Liver (tissue), 10 donors: ENCODE measurements at places on chromosomes 1 and 21. TPM values are rescaled to one million over a fixed set of nuclear protein-coding genes. Genes with fewer than 3 reads are reported as not detected.

The MSH4 gene
- 0.08 TPM for total RNA-seq

DNA sequence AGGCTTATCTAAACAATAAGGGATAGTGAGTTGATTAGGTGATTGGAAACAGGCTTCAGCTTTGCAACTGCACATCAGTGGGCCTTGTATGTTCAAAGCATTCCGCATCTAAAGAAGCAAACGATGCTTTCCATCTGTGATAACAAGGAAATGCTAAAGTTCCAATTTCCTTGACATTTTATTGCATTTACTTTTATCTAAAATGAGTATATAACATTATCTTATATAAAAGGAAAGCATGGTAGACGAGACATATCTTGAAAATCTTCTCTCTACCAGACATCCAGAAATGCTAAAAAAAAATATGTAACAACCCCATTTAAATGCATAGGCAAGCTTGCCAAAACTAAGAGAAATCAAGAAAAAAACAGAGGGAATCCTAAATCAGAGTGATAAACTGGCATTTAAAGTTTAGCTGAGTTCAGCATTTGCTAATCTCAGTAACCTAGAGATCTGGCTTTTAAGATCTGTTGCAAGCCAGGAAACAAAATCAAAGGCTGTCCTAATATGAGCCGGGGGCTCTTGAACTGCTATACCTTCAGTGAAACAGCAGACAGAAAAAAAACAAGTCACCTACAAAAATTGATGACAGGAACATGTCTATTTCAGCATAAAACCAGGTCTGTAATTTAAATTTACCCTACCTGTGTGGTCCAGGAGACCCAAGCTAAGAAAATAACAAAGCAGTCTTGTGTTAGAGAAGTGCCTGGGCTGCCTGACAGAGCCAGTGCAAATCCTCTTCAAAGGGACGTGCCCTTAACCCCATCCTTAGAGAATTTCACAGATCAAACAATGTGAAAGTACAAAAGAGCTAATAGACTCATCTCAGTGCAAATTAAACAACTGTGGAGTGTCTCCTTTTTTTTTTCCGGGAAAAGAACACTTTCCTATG lies 3.1 kb upstream of the RGS13 start:
- H3K4me3 ChIP-seq: no peak overlapping the region
- no peak overlapping the region for H3K27ac ChIP-seq
- no peaks in the 10 kb centered on the region for H3K27me3 ChIP-seq

DNA sequence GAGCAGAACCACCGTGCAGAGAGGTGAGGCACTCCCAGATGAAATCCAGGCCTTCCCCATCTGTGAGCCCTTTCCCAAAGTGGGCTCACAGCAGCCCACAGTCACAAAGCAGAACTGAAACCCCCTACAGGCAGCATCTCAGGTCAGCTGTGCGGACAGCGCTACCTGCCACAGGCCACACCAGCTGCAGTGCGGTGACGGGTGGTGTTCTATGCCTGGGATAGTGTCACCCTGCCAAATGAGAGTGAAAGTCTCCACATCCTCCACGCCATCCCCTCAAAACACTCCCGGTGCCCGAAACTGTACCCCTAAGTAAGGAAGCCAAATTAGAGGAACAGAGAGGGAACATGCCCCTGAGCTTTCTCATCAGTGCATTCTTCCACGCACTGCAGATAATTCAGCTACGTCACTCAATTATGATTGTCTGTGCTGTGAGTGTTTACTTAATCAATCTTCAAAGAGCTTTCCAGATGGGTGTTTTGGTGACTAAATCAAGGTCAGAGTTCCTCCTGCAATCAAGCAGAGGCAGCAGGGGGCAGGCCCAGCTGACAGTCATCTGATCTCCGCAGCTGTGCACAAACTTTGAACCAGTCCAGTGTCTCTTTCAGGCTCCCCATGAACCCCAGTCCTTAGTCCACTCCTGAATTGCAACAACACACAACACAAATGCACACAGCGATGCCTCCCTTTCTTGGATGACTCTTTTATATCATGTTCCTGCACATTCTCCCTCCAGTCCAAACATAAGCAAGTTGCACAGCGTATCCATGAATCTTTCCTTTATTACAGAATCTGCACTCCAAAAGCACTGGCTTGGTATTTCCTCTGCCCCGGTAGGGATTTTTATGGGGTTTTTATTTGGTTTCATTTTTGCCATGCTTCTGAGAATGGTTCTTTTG lies 150.0 kb downstream of the TOMM20 start:
- no peaks in the 10 kb centered on the region for H3K27me3 ChIP-seq
- H3K4me1 ChIP-seq: peaks cover 29% of the 10 kb centered on the region
- peak overlapping the region; percentile 97 for H3K27ac ChIP-seq

- no peak overlapping the region for H3K27ac ChIP-seq
- H3K4me1 ChIP-seq: no peaks in the 10 kb centered on the region
- no peak for DNase-seq
- no peaks in the 10 kb centered on the region for H3K27me3 ChIP-seq
- no peaks in the 10 kb centered on the region for H3K36me3 ChIP-seq
Observed at GRCh38 chr1:30638086-30638485, 85.3 kb downstream of the MATN1 start.

DNA sequence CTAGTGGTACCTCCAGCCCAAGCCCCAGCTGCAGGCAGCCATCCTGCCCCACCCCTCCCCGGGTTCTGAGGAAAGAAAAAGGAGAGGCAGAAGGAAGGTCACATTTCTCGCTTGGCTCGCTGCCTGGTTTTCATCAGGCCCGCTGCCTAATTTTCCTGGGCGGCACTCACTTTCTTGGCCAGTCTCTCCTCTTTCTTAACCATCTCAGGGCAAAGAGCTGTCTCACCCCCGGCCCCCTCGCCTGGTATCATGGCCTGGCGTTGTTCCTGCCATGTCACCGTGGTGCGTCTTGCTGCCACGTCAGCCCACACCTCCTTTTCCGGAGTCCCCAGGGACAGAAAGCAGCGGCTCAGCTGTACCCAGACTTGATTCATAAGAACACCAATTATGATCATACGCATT lies 26.6 kb upstream of the CASZ1 start:
- H3K4me1 ChIP-seq: no peaks in the 10 kb centered on the region
- no peak overlapping the region for H3K27ac ChIP-seq
- no peak overlapping the region for H3K4me3 ChIP-seq
- no peaks in the 10 kb centered on the region for H3K36me3 ChIP-seq
- DNase-seq: no peak

- no peaks in the 10 kb centered on the region for H3K27me3 ChIP-seq
- H3K4me3 ChIP-seq: no peak overlapping the region
- no peak for DNase-seq
- H3K4me1 ChIP-seq: no peaks in the 10 kb centered on the region
Observed at GRCh38 chr1:6157528-6158174, 22.5 kb downstream of the CHD5 start.

- no peak overlapping the region for H3K4me3 ChIP-seq
- H3K27ac ChIP-seq: no peak overlapping the region
- no peaks in the 10 kb centered on the region for H3K4me1 ChIP-seq
- no peak for DNase-seq
- no peaks in the 10 kb centered on the region for H3K36me3 ChIP-seq
- H3K27me3 ChIP-seq: no peaks in the 10 kb centered on the region
Observed at GRCh38 chr1:173467426-173467825, 9.7 kb upstream of the PRDX6 start.

GRCh38 chr1:30372792-30373433 lies 350.5 kb downstream of the MATN1 start:
- peak; percentile 16 for DNase-seq
- no peak overlapping the region for H3K4me3 ChIP-seq
- H3K27ac ChIP-seq: no peak overlapping the region
- H3K36me3 ChIP-seq: no peaks in the 10 kb centered on the region

GRCh38 chr1:155083865-155084721 lies 5.5 kb downstream of the EFNA3 start:
- H3K36me3 ChIP-seq: no peaks in the 10 kb centered on the region
- no peaks in the 10 kb centered on the region for H3K27me3 ChIP-seq
- H3K27ac ChIP-seq: peak overlapping the region; percentile 93
- DNase-seq: no peak

DNA sequence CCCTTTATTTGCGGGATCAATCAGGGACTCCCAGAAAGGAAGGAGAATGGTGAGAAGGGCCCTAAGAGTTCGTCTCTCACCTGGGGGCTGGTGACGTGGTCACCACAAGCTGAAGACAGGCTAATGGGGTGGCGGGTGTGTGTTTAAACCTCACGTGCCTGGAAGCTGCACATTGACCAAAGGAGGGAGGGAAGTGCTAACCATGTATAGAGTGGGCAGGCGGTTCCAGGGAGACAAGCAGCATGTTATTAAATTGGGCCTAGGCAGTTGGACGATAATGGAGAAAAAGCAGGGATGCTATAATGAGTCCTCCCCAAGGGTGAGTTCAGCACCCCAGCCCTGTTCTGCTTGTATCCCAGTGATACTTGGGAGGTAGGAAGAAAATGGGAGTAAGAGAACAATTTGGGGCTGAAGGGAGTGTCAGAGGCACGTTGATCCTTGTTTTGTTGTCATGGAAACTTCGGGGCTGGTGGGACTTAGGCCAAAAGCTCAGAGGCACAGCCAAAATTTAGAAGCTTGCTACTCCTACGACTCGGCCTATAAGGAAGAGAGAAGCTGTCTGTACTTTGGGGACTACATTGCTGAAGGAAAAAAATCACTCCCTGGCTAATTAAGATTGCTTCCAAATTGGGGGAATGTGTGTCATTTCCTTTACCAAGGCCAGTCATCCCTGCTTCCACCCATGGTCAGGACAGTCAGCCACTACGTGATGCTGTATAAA lies 33.2 kb upstream of the EPHA8 start:
- DNase-seq: no peak
- H3K27ac ChIP-seq: no peak overlapping the region
- H3K27me3 ChIP-seq: no peaks in the 10 kb centered on the region
- no peak overlapping the region for H3K4me3 ChIP-seq

DNA sequence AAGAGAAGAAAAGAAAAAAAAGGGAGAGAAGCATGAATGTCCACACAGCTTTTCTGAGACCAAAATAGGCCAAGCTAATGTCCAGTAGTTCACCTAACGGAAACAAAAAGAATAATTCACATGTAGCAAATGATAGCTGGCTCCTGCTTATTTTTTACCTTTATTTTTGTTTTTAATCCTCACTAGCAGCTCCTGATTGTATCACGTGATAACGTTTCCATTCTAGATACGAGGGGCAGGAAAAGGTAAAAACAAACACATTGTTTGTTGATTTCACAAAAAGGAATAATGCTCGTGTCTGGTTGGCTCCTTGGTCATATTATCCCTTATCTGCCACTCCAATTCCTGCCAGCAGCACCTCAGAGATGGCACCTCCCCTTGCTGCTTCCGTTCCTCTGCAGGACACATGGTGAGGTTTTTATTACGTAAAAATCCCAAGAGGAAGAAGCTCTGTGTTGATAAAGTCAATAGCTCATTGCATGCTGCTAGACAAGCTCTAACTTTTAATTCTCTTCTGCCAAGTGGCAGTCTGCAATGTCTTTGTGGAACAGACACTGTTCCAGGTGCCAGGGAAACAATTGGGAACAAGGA lies 201.7 kb downstream of the CRB1 start:
- no peaks in the 10 kb centered on the region for H3K27me3 ChIP-seq
- no peak for DNase-seq
- H3K36me3 ChIP-seq: no peaks in the 10 kb centered on the region
- H3K4me3 ChIP-seq: no peak overlapping the region
- no peaks in the 10 kb centered on the region for H3K4me1 ChIP-seq
- H3K27ac ChIP-seq: no peak overlapping the region

DNA sequence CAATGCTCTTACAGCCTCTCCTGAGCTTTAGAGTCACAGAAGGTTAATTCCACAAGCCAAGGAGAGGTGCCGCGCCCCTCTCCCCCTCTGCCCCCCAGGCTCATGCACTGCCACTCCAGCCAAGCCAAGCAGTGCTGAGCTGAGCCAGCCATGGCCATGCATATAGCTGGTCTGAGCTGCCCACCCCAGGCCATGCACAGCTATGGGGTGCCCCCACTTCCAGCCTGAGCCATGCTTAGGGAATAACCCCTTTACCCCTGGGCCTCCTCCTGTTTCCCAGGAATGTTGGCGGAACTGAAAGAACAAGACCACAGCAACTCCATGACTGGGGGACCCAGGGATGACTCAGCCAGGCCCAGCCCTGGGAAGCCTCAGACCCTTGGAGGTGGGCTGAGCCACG lies 34.0 kb upstream of the MAGOH start:
- no peaks in the 10 kb centered on the region for H3K27me3 ChIP-seq
- no peak overlapping the region for H3K27ac ChIP-seq
- DNase-seq: no peak
- no peaks in the 10 kb centered on the region for H3K36me3 ChIP-seq
- H3K4me1 ChIP-seq: no peaks in the 10 kb centered on the region

DNA sequence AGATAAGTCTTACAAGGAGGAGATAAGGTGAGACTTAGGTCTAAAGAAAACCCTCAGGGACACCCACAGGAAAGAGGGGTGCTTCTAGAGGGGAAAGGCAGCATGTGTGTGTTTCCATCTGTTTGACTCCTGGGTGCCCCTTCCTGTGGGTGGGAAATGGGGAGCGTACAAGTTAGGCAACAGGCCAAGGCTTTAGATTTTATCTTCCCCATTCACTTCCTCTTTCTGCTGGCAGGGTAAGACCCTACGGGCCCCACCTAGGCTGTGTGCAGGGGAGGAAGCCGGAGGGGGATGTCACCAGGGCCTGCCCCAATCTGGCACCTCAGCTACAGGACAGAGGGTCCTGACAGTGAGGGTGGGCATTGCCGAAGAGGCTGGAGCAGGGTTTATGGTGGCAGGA lies 2.5 kb upstream of the OLIG1 start:
- no peak for DNase-seq
- peaks cover 16% of the 10 kb centered on the region for H3K27me3 ChIP-seq
- no peak overlapping the region for H3K4me3 ChIP-seq
- no peak overlapping the region for H3K27ac ChIP-seq
